ENCODE measurements at places on chromosomes 11 and 22.

- no peak for DNase-seq
Observed at GRCh38 chr22:46007003-46007847, 30.3 kb upstream of the WNT7B start.

- no peak for DNase-seq
Observed at GRCh38 chr22:37184816-37185541, 3.1 kb downstream of the C1QTNF6 start.

GRCh38 chr11:116984186-116984585 lies 114.0 kb downstream of the SIK3 start:
- no peak for DNase-seq

GRCh38 chr11:19938169-19938856 lies 222.0 kb downstream of the DBX1 start:
- no peak for DNase-seq

DNA sequence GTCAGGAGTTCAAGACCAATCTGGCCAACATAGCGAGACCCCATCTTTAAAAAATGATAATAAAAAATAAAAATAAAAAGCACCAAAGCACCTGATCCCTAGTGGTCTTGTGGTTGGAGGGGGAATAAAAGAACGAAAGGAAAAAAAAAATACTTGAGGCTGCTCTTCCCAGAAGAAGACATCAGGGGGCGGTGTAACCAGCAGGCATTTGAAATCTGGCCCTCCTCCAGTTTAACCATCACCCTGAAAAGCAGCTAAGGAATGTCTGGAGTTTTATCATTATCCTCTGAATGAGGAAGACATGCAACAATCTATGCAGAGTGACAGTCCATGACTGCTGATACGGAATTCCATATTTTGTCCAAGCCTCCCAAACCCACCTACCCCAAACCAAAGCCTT lies 5.6 kb upstream of the KCTD17 start:
- DNase-seq, result no peak

DNA sequence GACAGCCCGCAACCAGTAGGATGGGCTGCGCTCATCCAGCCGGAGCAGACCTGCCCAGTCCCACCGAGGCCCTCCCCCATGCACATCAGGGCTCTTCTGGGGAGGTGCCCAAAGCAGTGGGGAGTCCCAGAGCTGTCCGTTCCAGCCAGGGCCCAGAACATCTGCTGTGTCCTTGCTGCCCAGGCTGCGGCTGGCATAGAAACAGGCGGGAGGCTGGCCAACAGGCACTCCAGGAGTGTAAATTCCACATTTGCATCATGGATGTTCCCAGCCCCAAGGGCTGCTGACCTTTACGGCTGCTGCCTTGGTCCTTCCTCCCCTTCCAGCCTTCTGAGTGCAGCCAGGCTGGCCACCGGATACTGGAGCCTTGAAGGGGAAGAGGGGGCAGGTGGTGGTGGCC lies 30.0 kb upstream of the SYT7 start:
- no peak for DNase-seq

- no peak for DNase-seq
Observed at GRCh38 chr11:69437001-69437875, 44.2 kb upstream of the LINC01488 start.

- DNase-seq, result no peak
Observed at GRCh38 chr11:30016588-30017363, at the start of gene KCNA4. KCNA4 (minus strand) TSS chr11:30017030; CDS start chr11:30012678, 4,352 bp downstream.

GRCh38 chr22:21734540-21735199 lies 924 bp downstream of the YPEL1 start:
- no peak for DNase-seq

GRCh38 chr22:37175414-37176281 lies 12.4 kb downstream of the C1QTNF6 start:
- DNase-seq, result no peak

DNA sequence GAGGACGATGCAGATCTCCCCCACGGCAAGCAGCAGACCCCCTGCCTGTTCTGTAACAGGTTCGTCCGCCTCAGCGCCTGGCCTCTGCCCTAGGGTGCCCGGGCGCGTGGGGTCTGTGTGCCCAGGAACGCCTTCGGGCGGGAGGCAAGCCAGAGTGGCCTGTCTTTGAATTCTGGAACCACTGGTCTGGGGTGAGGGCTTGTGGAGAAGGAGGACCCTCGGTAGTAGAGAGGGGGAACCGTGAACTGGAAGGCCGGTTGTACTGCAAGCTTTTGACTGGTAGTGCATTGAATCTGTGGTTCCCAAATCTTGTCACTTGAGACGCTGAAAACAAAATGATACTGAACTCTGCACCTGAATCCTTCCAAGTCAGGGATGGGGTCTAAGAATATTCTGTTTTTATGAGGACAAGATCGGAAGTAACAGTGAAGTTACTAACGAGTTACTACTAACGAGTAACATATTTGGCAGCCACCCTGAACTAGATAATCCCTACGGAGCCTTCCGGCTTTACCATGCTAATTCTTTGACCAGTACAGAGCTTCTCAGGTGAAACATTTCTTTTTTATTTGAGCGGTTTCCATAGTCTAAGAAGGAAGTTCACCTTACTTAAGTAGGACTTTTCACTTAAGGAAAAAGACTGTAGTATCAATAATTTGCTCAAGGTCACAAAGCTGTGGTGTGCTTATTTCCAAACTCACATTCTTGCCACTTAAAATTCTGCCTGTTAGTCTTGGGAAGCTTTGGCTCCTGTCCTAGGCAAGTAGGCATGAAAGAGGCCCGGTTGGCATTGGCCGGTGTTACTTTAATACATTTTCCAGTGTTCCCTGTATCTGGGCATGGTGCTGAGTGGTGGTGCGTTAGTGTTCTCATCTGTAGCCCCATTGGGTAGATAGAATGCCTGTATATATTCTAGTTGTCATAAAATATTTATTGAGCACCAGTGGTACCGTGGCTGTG lies 860 bp downstream of the PRMT3 start:
- DNase-seq, result no peak

GRCh38 chr11:57425565-57426438 lies 1.1 kb downstream of the SLC43A3 start:
- DNase-seq, result no peak

- no peak for DNase-seq
Observed at GRCh38 chr22:39877079-39877845, 16.3 kb downstream of the ENTHD1 start.

- DNase-seq, result no peak
Observed at GRCh38 chr11:116931206-116931953, 94.0 kb upstream of the APOA1 start.

DNA sequence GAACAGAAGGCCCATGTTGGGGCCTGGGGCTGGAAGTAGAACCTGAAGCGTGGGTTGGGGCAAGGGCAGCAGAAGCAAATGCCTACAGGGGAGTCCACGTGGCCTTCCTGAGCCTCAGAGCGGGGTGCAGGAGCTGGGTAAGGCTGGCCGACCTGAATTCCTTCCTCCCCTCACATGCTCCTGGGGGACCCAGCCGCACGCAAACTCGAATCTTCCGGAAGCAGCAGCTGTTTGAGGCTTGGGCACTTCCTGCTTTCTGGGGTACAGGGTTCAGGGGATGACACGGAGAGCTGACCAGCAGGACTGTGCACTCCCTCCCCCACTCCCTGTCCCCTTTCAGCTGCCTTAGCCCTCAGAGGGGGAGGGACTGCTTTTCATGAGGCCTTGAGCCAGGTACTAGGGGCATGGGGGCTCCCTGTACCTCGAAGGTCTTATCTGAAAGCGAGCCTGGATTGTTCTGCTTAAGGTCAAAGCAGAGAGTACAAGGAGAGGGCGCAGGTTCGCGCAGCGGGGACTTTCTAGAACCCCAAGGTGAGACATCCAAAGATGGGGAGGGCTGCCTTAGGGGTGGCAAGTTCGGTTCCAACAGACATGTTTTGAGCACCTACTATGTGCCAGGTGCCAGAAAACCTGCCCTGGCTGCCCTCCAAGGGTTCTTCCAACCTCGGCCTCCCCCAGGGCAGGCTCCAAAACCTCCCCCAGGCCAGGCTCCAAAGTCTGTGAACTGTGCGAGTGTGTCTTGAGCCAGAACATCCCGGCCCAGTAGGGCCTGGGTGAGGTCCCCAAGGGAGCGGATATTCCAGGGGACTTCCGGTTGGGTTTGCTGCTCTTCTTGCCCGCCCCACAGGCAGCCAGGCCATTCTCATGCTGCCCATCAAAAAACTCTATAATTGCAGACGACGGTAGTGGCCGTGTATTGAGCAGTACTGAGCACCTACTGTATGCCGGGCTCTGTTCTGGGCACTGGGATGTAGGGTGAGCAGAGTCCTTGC lies 1.7 kb downstream of the NCF4 start:
- peak; percentile 39 for DNase-seq

DNA sequence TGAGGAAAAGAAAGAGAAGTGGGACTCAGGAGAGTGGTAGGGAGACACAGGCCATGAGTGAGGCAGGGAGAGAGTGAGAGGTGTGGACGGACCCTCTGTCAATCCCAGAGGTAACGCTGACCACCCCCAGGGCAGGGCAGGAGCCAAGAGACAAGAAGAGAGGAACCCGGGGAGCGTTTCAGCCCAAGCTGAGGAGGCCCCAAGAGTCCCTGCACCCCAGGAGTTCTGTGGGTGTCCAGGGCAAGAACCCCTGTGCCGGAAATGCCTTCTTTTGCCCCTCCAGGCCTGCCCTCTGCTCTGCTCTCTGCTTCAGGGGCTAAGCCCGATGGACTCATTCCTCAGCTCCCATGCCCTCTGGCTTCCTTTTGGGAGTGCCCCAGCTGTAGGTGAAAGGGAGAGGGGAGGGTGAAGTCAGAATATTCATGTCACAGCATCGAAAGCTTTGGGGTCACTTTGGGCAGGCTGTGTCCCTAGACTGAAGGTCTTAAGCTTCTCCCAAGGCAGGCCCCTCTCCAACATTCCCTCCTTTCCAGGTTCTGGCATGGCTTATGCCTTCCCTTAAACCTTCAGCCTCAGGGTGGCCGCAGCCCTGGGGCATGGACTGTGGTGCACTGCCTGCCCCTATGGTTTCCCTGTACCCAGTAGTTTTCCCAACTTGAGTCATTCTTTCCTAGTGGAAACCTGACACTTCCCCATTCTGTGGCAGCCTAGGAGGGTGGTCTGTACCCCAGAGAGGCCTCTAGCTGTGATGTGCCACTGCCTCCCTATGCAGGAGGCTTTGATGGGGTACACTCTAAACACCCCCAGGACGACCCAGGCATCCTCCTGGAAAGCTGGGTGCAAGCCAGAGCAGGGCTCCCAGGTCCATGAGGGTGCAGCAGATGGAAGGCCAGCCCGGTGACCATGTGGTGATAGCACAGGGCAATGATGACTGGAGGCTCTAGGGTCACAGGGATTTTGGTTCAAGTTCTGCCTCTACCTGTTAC lies 27.1 kb downstream of the MYEOV start:
- no peak for DNase-seq

- DNase-seq, result no peak
Observed at GRCh38 chr11:26105762-26106423, 226.0 kb upstream of the ANO3 start.

DNA sequence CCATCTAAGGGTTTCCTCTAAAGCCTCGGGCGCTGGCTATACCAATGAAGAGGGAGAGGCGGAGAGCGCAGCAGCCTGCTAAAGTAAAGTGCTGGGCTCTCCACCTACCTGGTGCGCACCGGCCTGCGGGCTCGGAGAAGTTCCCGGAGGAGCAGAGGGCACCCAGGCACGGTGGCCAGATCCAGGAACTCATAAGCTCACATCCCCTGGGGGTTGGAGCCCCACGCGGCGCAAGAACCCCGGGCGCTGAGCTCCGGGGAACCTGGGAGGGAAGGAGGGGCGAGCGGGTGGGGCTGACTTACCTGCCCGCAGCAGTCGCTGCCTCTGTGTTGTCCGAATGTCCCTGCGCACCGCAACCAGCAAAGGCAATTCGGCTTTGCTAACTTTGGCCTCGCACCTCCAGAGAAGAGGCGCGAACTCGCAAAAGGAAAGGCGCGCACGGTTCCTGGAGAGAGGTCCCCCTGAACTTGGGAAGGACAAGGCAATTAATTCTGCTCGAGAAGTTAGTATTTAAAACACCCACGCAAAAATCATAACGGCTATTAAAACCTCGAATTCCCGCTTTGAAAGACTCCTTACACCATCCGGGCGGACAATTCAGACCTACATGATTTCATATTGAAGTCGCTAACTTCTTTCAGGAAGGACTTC lies 127.6 kb upstream of the C11orf58 start:
- DNase-seq, result no peak

DNA sequence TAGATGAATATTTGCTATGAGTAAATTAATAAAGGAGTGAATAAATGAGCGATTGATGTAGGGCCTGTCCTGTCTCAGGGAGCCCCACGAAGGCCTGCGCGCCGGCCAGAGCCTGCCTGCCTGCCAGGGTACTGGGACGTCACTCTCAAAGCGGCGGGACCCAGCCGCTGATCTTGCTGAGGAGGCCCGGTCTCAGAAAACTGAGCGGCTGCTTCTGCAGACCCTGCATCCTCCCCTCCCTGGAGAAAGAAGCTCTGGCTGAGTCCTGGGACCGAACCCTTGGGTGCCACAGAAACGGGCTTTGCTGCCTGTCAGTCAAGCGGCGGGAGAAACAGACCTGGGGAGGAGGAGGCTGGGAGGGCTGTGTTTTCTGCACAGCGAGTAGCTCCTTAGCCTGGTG lies 91.6 kb upstream of the B3GAT1 start:
- DNase-seq, result no peak

DNA sequence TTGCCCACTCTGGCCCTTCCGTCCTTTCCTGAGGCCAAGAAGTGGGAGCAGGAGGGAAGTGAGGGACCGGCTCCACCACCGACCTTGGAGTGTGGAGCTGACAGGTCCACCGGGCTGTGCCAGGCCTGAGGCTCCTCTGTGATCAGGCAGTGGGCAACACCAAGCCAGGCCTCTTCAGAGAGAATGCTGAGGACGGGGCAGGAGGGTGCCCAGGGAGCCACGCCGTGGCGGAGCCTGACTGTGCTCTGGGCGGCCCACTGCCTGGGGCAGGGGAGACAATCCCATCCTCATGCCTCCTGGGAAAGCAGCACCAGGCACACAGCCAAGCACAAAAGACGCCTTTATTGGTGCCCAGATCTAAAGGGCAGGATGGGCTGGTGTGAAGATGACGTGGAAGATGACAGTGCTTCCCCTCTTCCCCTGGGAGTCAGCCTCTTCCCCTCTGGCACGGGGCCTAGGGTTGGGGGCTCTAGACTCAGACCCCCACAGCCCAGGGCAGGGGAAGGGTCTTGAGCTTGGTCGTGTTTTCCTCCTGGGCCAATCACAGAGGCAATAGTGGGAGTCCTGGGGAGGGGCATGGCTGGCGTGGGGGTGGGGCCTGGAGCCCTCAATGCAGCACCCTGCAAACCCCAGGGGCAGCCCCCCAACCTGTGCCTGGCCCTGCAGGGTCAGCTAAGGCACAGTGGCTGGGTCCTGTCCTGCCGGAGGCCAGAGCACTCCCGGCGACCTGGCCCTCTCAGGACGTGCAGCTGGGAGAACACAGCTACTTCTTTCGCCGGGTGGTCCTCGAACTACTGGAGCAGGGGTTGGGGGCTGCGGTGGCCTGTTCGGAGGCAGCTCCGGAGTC lies 4.7 kb downstream of the LMF2 start:
- no peak for DNase-seq

- DNase-seq, result peak; percentile 86
Observed at GRCh38 chr11:59560290-59560701, 49.0 kb downstream of the OR4D9 start.

DNA sequence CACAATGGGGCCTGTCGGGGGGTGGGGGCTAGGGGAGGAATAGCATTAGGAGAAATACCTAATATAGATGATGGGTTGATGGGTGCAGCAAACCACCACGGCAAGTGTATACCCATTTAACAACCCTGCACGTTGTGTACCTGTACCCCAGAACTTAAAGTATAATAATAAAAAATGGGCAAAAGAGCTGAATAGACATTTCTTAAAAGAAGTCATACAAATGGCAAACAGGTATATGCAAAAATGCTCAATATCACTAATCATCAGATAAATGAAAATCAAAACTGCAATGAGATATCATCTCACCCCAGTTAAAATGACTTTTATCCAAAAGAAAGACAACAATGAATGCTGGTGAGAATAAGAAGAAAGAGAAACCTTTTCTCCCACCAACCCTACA lies 363.7 kb upstream of the MPPED2 start:
- no peak for DNase-seq

Measured in pons (tissue), 1 donor.